ENCODE measurements at places on chromosomes 5 and 9. TPM values are rescaled to one million over a fixed set of nuclear protein-coding genes. Genes with fewer than 3 reads are reported as not detected.

The PCDHAC2 gene
- total RNA-seq, result 3.6 TPM

DNA sequence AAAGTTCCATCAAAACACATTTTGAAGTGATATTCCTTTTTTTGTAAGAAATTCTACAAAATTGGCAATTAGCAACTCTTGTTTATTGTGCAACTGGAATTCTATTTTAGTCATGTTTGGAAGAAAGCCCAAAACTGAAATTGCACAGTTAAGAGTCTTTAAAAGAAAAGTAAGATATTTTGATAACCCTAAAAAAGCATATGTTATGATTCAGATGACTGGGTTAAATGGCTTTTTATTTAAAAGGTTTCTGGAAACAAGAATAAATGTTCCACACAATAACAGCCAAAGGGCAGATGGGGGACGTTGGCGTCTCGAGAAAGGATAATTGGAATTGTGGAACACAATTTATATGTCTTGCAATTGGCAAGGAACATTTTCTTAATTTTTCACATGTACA, 275.2 kb downstream of the CDH9 start:
- DNase-seq, result no peak

DNA sequence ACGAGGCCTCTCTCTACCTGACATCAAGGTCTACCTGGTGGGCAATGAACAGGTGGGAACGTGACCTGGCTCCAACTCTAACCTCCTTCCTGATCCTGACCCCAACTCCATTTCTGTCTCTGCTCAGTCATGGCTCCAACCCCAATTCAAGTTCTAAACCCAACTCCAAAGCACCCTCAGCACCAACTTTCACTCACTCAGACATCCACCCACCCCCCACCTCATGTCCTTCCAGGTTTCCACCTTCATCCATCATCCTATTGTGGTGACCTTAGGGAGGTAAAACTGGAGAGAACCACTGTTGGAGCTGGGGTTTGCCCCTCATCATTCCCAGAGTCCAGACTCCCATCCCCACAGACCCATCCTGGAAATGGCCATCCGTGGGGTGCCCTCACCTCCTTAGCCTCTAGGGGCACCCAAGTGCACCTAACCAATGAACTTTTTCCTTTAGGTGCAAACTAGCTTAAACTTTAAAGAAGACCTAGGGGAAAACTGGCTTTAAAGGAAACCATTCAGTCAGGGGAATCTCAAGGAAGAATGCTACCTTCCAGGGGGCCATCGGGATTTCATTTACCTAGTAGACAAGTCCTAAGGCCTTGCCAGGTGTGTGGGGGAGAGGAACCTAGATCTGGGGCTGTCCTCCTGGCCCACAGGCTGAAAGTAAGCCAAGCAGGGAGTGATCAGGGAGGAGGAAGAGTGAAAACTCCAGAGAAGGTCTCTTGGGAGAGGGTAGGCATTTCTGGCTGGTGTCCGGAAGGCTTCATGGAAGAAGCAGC, 11.3 kb downstream of the RGS14 start:
- no peak for DNase-seq

The PLPP7 gene
- total RNA-seq, result 20.8 TPM

The BASP1 gene
- 49.8 TPM for total RNA-seq

The FST gene
- total RNA-seq, result 1.8 TPM

The SPOCK1 gene
- 103 TPM for total RNA-seq

DNA sequence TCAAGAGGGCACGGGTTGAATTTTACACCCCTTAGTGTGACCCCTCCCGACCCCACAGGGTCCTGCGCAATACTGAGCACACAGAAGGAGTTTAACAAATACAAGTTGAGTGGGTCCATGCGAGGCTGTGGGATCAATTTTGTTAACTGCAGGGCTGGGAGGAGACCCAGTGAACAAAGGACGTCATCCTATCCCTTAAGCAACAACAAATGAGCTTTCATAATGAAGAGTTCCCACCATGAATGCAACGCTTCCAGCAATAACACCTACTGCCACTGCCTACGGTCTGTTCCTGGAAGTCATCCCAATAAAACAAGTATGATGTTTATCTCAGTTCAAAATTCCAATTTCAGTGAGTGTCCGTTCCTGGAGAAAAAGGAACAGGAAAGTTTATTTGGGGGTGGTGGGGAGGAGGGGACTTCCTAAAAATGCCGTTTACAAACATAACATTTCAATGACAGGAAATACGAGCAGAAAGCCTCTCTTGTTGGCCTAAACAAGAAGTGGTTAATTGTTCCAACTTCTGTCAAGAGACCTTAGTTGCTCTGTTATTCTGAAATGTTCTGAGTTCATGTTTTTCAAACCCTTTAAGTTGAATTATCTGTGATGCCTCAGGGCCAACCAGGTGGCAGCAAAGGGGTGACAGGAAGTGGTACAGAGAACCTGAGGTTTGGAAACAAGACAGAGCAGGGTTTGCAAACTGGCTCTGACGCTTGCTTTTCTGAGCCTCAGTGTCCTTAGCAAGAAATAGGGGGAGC, 65.8 kb upstream of the PLPP6 start:
- no peak for DNase-seq

DNA sequence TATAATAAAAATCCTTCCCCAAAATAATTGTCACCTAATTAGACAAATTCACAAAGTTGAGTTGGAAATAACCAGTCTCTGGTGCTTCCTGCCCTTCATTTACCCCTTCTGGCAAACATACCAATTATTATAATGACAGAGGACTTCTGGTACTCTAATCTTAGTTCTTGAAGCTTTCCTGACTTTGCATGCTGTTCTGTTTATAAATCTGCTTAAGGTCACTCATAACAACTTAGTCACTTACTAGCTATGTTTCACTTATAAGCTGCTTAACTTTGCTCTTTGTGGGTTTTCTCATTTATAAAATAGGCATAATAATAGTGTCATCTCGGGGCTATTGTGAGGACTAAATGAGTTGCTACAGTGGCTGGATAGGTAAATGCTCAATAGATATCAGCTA, 446.5 kb downstream of the EFNA5 start:
- no peak for DNase-seq

The PLCXD3 gene
- total RNA-seq, result 7.5 TPM

The PCDHGA1 gene
- 2.0 TPM for total RNA-seq

- no peak for DNase-seq
These were observed 34.1 kb downstream of the SPRY4 start for GRCh38 chr5:142290577-142291299.

- DNase-seq, result no peak
These were observed 13.6 kb upstream of the PALM2AKAP2 start for GRCh38 chr9:109766351-109766750.

- no peak for DNase-seq
These were observed 12.8 kb downstream of the LEAP2 start for GRCh38 chr5:132886064-132886823.

DNA sequence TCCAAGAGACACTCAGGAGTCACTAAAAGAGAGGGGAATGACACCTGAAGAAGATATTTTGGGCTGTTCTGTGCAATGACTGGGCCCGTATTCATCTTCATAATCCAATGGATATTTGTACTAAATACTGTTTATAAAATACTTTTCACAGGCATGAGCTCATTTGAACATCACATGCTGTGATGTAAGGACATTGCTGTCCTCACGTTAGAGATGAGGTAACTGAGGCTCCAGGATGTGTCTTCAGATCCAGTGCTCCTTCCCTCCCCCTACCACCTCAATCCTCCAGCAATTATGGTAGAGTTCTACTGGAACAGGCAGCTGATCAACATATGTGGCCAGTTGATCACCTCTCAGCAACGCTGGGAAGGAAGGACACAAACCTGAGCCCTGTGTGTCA, 139.4 kb upstream of the OSMR start:
- DNase-seq, result no peak

GRCh38 chr5:179152144-179152895, 92.1 kb downstream of the ZNF354C start:
- DNase-seq, result no peak

DNA sequence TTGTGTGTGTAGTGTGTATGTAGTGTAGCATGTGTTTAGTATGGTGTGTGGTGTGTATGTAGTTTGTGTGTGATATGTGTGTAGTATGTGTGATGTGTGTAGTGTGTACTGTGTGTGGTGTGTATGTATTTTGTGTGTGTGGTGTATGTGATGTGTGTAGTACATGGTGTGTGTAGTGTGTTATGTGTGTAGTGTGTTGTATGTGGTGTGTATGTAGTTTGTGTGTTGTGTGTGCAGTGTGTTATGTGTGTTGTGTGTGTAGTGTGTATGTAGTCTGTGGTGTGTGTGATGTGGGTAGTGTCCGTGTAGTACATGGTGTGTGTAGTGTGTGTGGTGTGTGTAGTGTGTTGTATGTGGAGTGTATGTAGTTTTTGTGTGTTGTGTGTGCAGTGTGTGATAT, 40.0 kb downstream of the SYK start:
- no peak for DNase-seq

The RASEF gene
- 0.21 TPM for total RNA-seq

DNA sequence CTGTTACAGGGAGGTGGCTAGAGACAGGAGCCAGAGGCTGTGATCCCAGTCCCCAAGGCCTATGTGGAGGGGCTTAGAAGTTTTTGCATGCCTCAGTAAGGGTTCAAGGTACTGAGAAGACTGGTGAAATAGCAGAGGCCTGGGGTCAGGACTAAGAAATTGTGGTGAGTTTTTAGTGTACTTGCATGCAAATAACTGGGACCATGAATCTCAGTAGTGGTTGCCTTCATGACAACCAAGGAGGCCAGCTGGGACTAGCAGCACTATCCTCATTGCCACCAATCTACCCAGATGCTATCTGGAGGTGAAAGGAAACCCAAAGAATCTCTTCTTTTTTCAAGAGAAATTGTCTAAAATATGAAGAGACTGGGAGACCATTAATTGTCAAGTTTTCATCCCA, 395.1 kb downstream of the CETN3 start:
- no peak for DNase-seq

GRCh38 chr5:121105921-121106320, 641.8 kb downstream of the PRR16 start:
- DNase-seq, result no peak

The WDR31 gene
- 1.3 TPM for total RNA-seq

The C9orf50 gene
- total RNA-seq, result 1.6 TPM

- DNase-seq, result no peak
These were observed 472.9 kb downstream of the ARHGEF28 start for GRCh38 chr5:74098941-74099340.

- no peak for DNase-seq
These were observed 14.6 kb upstream of the INPP5E start for GRCh38 chr9:136454026-136454796.

DNA sequence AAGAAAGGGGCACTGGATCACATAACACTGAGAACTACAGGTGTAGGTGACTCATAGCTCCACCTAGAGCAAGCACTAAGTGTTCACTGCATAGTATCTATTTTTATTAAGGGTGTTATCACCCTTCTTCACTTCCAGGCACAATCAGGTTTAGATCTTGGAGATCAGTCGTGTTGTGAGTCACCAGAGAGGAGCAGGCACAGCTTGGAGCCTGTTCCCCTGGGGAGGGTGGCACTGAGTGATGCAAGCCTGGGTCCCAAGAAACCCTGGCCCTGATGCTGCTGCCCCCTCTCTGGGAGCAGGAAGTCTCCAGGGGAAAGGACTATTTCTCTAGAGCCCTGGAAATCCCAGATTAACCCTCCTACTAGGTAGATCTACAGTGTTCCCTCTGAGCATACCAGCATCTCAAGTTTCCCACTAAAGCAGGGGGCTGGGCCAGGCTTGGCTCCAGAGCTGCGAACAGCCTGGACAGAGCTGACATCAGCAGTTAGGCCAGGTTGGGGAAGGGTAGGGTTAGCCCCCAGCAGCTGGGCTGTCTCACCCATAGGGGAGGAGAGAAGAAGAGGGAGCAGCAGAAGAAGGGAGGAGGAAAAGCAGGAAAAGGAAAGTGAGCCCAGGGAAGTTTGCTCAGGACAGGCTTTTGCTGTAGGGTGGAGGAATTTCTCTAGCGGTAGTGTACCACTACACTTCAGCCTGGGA, 28.1 kb upstream of the SPINK4 start:
- DNase-seq, result no peak

DNA sequence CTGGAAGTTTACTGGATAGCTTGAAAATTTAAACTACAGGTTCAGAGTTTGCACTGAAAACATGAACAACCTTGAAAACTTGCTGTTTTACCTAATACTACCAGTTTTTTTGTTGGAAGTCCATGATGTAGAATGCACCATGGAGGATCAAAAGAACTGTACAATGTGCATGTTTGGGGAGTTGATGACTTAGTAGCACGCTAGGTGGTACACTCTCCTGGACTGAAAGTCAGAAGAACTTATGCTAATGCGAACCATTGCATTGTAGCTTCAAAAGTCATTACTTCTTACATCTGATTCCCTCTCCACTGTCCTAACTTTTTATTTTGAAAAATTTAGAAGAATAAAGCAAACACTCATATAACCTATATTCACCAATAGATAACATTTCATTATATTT, 211.0 kb downstream of the OSTF1 start:
- no peak for DNase-seq

Data from tibial nerve (tissue), 4 donors.